ENCODE measurements at places on chromosomes 5 and 9. TPM values are rescaled to one million over a fixed set of nuclear protein-coding genes. Genes with fewer than 3 reads are reported as not detected.

SPATA31A3 gene
- not detected for total RNA-seq

AK8 gene
- under 0.01 TPM for total RNA-seq

ANKRD31 gene
- 0.14 TPM for total RNA-seq

IL4 gene
- not detected for total RNA-seq

FAT2 gene
- total RNA-seq = 0.05 TPM

PCDHA1 gene
- 0.09 TPM for total RNA-seq

DNAI1 gene
- total RNA-seq = not detected

TDRD7 gene
- total RNA-seq = 9.2 TPM

KIAA0825 gene
- total RNA-seq = 5.0 TPM

DNM1 gene
- total RNA-seq = 14.2 TPM

AHRR gene
- 10.7 TPM for total RNA-seq

FXN gene
- total RNA-seq = 2.4 TPM

IL33 gene
- 470 TPM for total RNA-seq

TAF11L13 gene
- not detected for total RNA-seq

SKP2 gene
- total RNA-seq = 58.4 TPM

ERGIC1 gene
- 257 TPM for total RNA-seq

IFNA14 gene
- not detected for total RNA-seq

KYAT1 gene
- 6.5 TPM for total RNA-seq

ABCA1 gene
- total RNA-seq = 198 TPM

GRIA1 gene
- total RNA-seq = 0.59 TPM

RNF183 gene
- not detected for total RNA-seq

HRCT1 gene
- 0.51 TPM for total RNA-seq

PCDHB13 gene
- 0.89 TPM for total RNA-seq

SPRY4 gene
- 11.3 TPM for total RNA-seq
